ENCODE measurements at places on chromosomes 2 and 18.

GRCh38 chr2:130882991-130883390 is 46.3 kb downstream of the ARHGEF4 start:
- DNase-seq, result no peak

GRCh38 chr18:36089001-36089400 is 21.6 kb upstream of the RPRD1A start:
- DNase-seq, result no peak

- DNase-seq, result no peak
Measured at GRCh38 chr18:50832754-50833153, 12.9 kb upstream of the MRO start.

DNA sequence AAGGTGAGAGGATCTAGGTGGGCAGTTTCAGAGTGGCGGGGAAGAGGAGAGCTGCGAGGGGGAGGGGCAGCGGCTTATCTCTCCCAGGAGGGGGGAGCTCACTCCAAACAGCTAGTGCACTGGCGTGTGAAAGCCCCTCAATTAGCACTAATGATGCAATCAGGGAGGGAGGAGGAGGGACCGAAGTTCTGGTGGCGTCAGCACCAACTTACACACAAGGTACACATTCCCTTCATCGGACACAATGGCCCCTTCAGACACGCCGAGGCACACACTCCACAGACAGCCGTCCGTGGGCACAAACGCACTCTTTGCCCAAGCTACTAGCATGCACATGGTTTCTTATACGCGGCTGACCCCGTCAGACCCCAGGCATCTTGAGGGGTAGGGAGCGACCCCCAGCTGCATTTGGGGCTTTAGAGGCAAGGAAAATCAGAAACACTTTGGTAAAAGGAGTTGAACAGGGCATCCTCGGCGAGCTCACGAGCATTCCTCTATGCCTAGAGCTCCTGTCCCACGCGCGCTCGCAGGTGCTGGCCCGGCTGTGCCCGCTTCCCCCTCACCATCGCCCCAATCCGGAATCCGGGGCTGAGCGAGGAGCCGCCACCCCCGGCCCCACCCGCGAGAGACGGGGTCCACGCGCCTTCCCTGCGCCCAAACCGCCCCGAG is 868 bp upstream of the PKDCC start:
- DNase-seq, result no peak

- no peak for DNase-seq
Measured at GRCh38 chr2:107730898-107731297, 95.8 kb upstream of the RGPD4 start.

GRCh38 chr2:74845991-74846390 is 12.1 kb downstream of the HK2 start:
- no peak for DNase-seq

GRCh38 chr2:162126111-162126519 is 25.9 kb downstream of the GCG start:
- no peak for DNase-seq

DNA sequence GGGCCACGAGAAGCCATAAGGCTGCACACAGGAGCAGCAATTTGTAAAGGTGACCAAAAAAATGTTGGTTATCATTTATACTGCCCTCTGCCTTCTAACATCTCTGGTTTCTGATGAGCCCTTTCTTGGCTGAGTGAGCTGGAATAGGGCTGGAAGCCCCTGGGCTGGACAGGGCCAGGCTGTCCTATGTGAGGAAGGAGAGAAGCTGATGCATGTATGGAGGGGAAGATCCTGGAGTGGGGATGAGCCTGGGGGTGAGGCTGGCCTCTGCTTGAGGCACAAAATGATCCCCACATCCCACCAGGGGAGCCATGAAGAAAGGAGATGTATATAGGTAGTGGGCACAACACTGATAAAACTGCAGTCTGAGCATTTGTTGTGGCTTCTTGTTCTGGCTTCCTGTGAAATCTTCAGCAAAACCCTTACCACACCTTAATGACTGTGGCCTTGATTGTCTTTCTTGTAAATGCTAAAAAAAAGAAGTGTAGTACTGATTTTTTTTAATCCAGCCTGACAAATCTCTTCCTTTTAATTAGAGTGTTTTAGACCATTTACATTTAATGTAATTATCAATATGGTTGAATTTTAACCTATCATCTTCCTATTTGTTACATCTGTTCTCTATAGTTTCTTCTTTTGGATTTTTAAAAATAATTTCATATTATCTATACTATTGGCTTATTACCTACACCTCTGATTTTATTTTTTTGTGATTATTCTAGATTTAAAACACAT is 5.6 kb downstream of the SNED1 start:
- DNase-seq, result no peak

DNA sequence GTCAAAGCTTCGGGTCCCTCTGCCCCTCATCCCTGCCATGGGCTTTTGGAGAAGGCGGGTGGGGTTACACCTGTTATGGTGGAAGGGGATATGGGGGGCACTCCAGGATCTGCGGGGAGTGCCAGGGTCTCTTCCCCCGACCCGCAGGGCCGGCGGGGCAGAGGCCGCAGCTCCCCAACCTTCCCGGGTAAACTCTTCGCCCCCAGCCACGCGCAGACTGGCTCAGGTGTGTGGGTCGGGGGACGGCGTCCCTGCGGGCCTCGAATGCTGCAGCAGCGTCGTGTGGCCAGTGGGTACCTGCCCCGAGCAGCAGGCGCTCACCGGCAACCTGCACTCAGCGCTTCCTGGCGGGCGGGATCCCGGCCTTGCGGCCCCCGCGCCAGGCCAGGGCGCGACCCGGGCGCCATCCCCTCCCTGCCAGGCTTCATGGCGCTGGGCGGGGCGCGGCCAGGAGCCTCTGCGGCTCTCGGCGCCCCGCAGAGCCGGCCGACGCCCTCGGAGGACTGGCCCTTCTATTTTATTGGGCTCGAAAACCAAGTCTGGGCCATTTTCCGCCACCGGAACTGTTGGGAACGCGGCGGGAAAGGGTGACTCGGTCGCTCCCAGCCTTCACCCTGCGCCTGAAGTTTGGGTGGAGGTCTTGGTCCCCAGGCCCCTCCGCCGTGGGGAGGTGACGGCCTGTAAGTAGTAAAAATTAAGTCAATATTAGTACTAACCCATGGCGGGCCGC is 4.5 kb downstream of the GBX2 start:
- DNase-seq, result no peak

DNA sequence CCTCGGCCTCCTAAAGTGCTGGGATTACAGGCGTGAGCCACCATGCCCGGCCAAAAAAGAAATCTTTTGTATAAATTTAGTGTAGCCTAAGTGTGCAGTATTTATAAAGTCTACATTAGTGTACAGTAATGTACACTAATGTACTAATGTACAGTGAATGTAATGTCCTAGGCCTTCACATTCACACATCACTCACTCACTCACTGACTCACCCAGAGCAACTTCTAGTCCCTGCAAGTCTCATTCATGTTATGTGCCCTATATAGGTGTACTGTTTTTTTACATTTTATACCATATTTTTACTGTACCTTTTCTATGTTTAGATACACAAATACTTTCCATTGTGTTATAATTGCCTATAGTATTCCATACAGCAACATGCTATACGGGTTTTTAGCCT is 254.9 kb downstream of the MYO3B start:
- no peak for DNase-seq

- DNase-seq, result no peak
Measured at GRCh38 chr18:54916507-54916906, 42.8 kb downstream of the CCDC68 start.

GRCh38 chr2:121888189-121888557 is 132.7 kb downstream of the TSN start:
- DNase-seq, result peak; percentile 30

DNA sequence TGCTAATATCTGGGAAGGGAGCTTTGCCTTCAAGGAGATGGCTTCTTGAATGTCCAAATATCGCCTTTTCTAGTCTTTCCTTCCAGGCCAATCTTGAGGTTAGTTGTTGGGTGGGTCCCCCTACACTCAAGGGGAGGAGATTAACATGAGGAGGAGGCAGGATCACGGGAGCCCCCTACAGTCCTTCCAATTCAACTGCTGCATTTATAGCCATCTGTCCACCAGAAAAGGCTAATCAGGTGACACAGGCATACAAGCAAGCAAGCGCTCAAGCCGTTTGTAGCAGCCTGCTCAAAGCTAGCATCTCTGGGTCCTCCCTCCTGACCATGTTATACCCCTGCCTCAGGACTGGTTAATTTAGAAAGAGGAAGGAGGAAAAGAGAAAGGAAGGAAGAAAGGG is 87.6 kb downstream of the MRPS9 start:
- DNase-seq, result no peak

- no peak for DNase-seq
Measured at GRCh38 chr18:55525845-55526244, 62.1 kb downstream of the TCF4 start.

DNA sequence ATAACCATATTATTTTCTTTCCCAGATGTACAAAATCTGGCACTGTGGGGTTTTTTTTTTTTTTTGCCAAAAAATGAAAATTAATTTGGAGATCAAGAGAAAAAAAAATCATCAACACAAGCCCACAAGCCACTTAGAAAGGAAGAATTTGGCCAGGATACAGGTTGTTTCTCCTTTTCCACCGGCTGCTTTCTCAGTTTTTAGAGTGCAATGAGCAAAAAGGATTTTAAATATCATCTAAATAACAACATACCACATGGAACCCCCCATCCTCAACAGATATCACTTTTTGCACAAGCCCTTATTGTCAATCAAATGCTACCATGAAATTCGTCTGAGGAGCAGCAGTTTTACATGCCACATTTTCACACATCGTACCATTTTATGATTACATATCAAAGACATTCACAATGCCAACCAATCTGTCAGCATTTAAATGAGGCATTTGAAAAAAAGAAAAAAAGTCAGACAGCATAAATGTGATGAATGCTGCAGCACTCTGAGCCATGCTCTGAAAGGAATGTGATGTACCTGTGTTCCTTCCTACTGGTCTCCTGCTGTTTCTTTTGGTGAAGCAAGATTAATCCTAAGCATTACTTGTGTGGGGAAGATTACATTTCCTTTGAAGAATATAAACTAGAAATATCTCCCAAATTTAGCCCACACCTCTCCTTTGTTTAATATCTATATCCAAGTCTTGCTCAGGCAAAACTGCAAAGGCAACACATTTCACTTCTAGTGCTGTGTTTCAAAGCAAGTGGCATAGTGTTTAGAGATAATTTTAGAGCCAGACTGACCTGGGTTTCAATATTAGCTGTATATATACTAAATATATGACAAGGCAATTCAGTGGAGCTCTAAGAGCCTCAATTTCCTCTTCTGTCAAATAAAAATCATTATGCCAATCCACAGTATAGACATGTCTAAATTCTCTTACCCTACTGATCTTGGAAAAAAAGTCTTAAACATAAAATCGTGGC is 391.3 kb downstream of the CMPK2 start:
- DNase-seq, result no peak

DNA sequence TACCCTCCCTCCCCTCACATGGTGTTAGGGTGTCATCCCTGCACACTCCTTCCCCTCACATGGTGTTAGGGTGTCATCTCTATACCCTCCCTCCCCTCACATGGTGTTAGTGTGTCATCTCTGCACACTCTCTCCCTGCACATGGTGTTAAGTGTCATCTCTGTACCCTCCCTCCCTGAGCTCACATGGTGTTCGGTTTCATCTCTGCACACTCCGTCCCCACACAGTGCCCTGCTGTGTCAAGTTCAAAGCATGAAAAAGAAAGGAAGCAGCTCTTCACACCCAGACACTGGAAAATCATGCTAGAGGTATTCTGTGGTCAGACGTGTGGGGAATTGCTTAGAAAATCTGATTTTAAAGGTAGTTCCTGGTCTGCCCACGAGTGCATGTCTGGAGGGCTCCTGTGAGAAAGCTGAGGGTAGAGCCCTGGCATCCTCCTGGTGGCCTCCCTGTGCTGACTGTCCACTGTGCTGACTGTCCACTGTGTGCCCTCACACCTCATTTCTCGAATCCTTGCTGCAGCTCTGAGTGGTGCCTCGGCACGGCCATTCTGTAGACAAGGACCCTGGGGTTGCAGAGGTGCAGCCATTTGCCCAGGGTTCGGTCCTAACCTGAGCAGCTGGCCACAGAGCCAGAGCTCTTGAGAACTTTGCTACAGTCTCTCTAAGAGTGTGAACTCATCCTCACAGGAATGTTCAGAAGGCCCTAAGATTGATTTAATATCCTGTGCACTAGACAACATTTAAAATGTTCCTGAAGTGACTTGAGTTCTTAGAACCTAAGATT is 69.1 kb upstream of the NFATC1 start:
- DNase-seq, result no peak

GRCh38 chr2:224937887-224938286 is 104.4 kb downstream of the DOCK10 start:
- no peak for DNase-seq

DNA sequence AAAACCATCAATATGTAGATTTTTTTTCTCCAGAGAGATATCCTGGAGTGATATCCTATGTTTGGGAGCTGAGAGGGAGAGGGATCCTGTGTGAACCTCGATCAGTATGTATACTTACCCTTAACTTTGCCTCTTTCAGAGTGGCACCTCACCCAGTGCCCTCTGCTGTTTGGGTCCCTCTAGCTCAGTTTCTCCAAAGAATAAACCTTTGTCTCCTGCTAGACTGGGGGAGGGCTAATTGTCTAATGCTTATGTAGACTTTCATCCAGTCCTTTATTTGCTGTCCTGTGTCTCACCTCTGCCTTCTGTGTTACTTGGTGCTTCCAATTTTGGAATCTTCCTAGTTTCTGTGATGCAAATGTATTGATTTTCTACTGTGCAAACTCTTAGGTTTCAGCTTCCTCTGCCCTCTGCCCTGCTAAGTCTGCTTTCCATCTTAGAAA is 48.4 kb downstream of the MTX2 start:
- DNase-seq, result no peak

- no peak for DNase-seq
Measured at GRCh38 chr2:207165121-207166038, at the start of gene KLF7. Gene KLF7 (minus strand): TSS chr2:207165948. CDS start chr2:207165568, 380 bp downstream.
